ENCODE measurements at places on chromosomes 5 and 9.

GRCh38 chr9:136138566-136138965, 19.9 kb upstream of the TMEM250 start:
- DNase-seq, result peak; percentile 35

GRCh38 chr9:87479801-87480201, 17.9 kb upstream of the DAPK1 start:
- DNase-seq, result no peak

DNA sequence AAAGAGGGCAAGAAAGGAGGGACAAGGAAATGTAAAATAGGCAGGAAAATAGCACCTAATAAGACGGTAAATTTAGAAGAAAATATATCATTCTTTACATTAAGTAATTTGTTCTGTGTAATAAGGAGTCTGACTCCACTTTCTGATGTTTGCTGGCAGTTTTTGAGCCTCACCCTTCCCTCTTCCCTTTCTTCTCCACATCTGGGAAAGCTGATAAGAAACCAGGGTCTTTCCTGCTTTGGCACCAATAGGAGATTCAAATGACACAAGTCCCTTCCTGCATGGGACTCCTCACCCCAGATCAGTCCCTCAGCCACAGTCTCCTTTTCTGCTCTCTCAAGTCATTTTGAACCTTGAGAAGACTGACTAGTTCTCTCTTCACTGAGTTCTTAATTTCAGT, 31.2 kb upstream of the LECT2 start:
- no peak for DNase-seq

DNA sequence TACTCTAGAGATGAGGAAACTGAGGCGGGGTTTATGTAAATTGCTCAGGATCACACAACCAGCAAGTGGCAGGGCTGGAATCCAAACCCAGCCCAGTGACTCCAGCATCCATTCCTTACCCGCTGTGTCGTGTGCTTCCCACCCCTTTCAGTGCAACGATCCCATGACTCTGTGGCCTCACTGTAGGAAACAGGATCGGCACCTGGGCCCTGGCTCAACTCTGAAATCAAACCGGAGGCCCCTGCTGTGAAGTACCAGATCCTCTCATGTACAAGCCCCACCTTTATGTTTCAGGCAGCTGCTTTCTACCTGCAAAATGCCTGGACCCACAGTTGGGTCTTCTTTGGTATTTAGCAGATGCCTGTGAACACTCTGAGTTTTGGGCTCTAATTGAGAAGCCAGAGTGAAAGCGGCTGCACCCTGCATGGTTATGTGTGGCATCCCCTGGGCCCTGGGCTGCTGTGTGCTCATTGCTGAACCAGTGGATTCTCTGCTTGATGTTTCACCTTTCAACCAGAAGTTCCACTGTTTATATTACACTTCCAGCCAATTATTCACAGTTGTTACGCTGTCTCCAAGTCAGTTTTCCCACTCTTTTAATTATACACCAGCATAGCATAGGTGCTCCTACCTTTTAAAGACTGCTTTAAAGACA, 36.7 kb downstream of the ABLIM3 start:
- DNase-seq, result no peak

GRCh38 chr5:98880598-98880997, 48.2 kb downstream of the CHD1 start:
- no peak for DNase-seq

GRCh38 chr5:112866739-112867138, 5.7 kb downstream of the SRP19 start:
- no peak for DNase-seq

GRCh38 chr5:35306716-35307365, 76.6 kb upstream of the PRLR start:
- DNase-seq, result no peak

DNA sequence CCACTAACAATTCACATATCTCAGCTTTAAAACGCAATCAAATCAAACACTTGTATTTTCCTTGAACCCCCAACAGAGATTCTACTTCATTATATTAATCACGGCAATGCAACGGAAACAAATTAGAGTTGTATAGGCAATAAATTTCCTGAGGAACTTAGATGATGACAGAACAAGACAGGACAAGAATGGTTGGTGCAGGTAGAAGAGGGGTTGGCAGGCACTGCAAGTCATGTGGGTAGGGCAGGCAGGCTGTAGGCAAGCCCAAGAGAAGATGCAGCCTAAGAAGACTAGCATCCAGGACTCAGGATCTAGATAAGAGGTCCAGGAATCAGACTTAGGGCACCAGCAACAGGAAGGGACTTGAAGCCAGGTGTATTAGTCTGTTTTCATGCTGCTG, 16.6 kb upstream of the FEM1C start:
- no peak for DNase-seq

- no peak for DNase-seq
Measured at GRCh38 chr9:8809741-8810140, 1010.2 kb upstream of the DMAC1 start.

Measured in activated CD4-positive, alpha-beta T cell treated with anti-CD3 and anti-CD28 coated beads, Interleukin-2, amount 50 U/mL, for 1 hour (primary cell).